ENCODE measurements at places on chromosomes 7 and 10.

DNA sequence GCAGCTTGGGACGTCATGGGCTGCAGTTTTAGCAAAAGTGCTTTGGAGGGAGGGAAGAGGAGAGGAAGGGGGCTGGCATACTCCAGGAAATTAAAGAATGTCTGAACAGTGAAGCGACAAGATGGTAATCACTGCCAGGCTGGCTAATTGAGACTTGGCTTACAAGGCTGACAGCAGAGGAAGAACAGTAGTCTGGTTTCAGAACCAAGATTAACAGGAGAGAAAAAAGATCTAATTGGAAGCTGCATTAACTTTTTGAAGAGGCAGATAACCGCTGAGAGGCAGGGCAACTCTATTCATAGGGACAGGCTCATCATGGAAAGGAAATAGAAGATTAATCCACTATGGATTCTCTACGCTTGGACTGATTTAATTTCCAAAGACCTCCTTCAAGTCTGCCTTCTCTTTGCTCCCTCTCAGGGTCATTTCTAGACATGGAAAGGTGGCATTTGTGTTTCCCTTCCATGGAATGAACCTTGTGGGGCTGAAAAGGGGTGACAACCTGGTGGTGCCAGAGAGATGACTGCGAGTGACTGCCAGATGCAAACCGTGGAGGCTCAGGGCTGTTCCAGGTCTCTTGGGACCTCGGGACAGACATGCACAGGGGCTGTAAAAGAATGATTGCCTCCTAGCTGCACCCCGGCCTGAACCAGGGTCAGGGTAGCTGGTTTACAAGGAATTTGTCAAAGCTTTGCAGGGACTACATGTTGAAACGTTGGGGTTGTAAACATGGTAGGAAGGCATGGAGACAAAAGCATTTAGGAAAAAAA is 210.2 kb upstream of the NPY start:
- DNase-seq = no peak

DNA sequence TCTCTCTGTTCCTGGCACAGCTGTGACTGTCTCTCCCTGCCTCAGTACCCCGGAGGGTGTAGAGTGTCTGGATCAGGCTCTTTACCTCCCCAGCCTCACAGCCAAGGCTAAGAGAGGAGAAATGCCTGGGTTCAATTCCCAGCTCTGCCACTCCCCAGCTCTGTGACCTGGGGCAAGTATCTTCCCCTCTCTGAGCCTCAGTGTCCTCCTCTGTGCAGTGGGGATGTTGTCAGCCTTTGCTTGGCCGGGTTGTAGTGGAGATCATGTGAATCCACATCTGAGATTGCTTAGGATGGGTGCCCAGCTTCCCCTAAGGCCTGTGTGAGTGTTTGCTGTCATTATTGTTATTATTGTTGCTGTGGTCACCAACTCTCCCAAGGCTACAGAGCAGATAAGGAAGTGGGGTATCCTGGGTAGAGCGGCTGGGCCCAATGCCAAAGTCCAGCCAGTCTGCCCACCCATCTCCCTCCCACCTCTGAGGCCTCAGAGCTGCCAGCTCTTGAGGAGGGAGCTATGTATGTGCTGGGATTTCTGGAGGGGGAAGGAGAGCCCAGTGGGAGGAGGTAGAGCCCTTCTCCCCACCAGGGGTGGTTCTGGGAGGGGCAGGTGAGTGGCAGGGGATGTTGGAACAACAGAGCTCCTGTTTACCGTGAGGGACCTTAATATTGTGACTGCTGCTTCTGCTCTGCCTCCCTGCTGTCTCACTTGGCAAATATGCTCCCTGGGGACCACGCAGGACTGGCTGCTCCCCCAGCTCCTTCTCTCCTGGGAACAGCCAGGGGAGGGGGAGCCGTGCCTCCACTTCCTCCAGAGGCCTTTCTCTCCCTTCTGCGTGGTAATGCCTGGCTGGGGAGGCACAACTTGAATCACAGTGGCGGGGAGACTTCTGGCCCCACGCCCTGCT is 170.5 kb downstream of the RPS24 start:
- DNase-seq = no peak

GRCh38 chr10:103507235-103508191 is 14.0 kb downstream of the NEURL1 start:
- no peak for DNase-seq

DNA sequence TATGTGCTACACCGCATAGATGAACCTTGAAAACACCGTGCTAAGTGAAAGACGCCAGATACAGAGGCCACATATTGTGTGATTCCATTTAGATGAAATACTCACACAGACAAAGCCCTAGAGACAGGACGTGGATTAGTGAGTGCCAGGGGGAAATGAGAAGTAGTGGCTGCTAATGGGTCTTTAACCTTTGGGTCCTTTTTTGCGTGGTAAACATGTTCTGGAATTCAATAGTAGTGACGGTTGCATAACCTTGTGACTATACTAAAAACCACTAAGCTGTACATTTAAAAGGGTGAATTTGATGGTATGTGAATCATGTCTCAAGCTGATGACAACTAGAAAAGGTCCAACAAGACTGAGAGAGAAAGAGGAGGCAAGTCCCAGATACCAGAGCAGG is 15.6 kb downstream of the SMKR1 start:
- no peak for DNase-seq

DNA sequence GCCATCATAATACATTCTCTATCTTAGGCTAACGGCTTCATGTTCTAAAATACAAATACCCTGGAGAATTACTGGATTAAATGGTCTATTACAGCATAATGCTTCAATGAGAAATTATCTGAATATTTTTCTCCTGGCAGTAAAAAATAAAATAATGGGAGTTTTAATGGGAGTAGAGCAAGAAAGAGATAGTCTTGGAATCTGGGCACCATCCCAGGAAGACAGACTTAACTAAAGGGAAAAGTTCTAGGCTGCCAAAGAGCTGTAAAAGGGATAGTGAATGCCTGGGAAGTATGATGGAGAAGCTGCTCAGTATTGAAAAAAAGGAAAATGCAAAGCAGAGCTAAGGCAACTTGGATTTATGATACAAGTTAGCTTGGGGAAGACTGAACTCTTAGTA is 12.1 kb upstream of the SYPL1 start:
- DNase-seq = no peak
